Eye (tissue), 1 donor: ENCODE measurements at places on chromosomes 7 and 10.

- DNase-seq = no peak
Observed at GRCh38 chr7:34245246-34245645, 339.9 kb downstream of the BMPER start.

DNA sequence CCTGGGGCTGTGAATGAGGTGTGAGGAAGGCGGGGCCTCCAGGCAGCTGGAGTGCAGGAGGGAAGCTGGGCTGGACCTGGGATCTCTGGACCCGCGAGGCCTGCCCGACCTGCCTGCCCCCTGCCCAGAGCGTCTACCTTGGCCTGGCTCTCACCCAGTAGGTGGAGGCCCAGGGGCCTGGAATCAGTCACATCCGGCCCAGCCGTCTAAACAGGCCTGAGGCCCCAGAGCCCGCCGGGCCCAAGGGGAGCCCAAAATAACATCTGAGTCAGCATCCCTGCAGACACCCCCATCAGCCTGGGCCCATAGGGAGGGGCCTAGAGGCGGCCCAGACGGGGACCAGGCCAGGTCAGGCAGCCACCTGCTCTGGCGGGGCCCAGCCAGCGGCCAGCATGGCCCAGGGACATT lies 15.1 kb upstream of the ELN start:
- DNase-seq = no peak

- DNase-seq = no peak
Observed at GRCh38 chr10:78779339-78779955, 289.3 kb upstream of the ZMIZ1 start.

DNA sequence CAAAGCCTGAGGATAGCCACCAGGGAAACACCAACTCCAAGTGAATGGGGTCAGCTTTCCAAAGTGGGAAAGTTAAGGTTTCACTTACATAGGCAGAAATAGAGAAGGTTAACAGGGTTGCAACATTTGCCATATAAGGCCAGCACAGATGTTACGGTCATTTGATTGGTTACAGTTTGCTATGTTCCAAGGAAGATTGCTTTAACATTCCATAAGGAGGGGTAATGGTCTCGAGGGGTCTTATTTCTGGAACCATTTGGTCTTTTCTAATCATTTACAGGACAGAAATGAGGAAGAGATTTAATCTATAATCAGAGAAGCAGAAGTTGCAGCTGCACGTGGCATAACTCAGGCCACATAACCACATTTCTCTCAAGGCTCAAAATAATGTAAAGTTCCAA lies 679.4 kb upstream of the C7orf33 start:
- peak; percentile 65 for DNase-seq

GRCh38 chr7:9125246-9125645 lies 691.8 kb downstream of the NXPH1 start:
- DNase-seq = no peak

DNA sequence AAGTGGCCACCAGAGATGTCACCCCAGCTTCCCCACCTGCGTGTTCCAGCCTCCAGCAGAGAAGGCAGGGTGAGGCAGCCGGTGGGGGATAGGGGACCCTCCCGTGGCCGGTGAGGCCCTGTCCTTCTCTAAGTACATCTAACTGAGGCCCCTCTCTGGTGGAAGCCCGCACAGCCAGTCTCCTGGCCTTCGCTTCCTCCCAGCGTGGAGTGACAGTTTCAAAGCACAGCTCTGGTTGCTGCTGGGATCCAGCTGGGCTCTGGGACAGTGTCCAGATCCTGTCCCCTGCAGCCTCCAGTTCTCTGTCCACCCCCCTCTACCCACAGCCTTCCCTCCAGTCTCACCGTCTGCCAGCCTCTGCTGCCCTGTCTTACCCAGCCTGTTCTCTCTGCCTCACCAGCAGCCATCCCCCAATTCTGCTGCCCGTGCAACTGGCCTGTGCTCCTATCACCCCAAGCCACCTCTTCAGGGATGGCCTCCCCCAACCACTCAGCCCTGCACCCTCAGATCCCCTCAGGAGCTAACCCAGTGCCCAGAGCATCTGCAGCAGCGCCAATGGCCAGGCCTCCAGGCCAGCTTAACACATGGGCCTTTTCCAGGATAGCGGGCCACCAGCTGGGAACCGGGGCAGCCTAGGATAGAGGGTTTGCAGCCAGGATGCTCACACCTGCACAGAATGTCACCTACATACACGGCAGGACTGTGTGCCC lies 16.3 kb upstream of the SH2B2 start:
- DNase-seq = no peak

GRCh38 chr10:1454428-1454827 lies 282.9 kb downstream of the ADARB2 start:
- no peak for DNase-seq

DNA sequence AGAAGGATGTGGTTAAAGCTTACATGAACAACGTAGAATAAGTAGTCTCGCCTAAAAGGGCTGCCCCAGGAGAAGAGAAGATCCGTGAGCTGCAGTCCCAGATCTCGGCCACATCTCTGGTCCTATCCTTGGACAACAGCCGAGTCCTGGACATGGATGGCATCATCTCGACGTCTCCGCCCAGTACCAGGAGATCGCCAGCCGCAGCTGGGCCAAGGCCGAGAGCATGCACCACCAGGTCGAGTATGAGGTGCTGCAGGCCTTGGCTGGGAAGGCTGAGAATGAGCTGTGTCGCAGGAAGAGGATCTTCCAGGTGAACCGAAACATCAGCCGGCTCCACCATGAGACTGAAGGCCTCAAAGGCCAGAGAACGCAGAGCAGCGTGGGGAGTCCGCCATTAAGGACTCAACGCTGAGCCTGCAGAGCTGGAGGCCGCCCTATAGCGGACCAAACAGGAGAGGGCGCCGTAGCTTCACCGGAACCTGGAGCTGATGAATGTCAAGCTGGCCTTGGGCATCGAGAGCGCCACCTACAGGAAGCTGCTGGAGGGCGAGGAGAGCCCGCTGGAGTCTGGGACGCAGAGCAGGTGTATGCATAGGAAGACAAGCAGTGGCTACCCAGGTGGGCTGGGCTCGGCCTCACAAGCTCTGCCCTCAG lies 22.2 kb downstream of the LIPK start:
- no peak for DNase-seq

- peak; percentile 52 for DNase-seq
Observed at GRCh38 chr7:153457746-153458145, 594.5 kb upstream of the DPP6 start.

DNA sequence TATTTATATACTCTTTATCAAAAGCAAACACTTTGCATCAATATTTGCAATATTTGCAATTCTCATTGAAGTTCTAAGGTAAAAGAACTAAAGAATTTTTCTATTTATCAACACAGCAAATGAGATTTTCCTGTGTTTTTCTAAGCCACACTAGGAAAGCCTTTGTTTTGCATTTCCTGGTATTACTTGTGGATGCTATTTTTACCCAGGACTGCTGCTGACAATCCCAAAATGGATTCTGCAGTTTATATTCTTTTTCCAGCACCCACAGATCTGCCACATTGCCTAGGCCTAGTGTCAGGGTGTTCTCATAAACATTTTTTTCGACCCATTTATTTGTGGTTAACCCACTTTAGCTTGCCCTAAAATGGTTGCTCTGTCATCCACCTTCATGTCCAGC lies 25.9 kb downstream of the LRRC17 start:
- no peak for DNase-seq

DNA sequence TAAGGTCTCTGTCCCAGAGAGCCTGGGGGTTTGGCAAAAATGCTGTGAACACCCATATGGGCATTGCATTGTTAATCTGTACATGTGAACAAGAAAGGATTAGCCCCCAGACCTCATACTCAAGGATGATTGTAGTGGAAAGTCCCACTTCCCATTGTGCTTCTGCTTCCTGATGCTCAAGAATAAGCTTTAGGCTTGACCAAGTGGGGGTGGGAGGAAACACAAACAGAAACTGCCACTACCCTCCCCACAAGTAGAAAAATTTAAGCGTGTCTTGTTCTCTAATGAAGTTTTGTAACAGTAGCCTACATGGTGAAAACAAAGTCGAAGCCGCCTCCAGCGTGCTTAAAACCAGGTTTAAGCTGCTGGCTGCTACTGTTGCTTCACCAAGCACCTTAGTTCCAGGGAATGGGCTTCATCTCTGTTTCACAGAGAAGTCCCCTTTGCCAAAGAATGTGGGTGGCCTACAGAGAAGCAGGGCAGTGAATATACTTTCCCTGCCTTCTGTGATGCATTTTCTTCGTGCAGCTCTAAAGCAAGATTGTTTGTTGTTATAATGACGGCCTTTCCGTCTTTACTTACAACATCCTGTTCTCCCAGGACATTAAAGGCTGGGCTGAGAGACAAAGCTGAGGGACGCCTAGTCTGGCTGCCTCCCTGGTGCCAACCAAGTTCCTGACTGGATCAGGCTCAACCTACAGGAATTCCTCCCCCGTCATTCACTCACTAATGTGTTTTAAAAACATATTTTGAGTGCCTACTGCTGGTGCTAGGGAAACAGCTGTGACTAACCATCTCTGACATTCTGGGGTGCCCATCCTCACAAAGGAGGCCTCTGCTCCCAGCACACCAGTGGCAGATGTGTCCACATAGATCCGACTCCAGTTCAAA lies 32.1 kb upstream of the CCSER2 start:
- DNase-seq = no peak

DNA sequence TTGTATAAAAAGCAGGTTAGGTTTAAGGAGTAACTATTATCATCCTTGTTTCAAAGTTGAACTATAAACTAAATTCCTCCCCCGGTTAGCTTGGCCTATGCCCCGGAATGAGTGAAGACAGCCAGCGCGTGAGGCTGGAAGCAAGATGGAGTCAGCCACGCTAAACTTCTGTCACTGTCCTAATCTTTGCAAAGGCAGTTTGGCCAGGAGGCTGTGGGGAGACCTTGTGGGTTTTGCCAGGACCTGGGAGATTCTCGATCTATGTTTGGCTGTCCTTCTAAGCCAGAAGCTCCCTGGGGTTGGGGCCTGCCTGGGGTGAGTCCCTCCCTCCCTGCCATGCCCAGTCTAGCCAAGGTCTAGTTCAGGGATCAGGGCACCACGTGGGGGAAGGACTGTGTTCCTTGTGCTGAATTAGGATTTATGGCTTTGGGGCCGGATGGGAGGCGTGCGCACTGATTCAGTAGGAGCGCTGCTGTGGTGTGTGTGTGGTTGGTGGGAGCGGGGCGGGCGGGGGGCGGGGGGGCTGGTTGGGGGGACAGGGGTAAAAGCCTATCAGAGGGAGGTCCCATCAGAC lies 871 bp upstream of the GTF2IRD1 start:
- DNase-seq = no peak

- peak; percentile 18 for DNase-seq
Observed at GRCh38 chr7:13411636-13412035, 577.8 kb downstream of the ETV1 start.

- no peak for DNase-seq
Observed at GRCh38 chr10:43340101-43340500, 31.3 kb upstream of the FXYD4 start.

DNA sequence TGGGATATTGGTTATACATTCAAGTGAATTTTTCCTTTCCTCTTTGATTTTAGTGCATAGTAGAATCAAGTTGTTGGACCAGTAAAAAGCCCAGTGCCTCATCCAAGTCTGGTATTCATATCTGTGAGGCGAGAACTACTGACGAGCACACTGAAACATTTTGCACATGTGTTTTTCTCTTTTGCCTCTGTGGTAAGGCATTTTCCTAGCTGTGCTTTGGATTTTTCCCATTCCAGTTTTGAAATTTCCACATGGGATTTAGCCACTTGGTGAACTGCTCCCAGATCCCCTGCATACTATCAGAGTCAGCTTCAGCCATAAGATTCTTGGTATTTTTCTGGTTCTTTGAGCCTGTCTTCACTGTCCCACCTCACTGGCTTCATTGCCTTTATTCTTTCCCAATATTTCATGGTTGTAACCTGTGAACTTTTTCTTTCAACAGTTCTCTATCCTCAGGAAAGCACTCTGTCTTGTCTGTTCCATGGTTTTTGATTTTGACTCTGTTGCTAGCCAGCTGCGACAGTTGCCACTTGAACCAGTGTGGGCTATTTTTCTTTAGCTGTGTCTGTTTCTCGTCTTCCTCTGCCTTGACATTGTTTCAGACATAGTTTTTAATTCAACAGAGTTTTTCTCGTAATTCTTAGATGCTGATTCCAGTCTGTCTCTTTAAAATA lies 239.0 kb downstream of the REEP3 start:
- peak; percentile 16 for DNase-seq

DNA sequence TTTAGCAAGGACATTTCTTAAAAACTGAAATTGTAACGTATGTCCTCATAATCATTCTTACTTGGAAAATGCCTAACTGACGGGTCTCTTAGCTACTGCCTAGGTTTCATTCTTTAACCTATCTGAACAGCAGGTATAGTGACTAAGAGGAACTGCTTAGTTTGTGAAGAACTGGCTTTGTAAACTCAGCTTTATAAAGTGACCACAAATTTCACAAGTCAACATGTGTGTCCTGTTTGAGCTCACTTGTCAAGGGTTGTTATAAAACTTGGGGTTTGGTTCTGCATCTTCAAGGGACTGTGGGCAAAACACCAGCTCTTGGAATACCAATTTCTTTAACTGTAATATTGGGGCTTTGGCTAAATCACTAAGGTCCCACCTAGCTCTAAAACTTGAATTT lies 32.2 kb downstream of the MRPS33 start:
- DNase-seq = no peak

DNA sequence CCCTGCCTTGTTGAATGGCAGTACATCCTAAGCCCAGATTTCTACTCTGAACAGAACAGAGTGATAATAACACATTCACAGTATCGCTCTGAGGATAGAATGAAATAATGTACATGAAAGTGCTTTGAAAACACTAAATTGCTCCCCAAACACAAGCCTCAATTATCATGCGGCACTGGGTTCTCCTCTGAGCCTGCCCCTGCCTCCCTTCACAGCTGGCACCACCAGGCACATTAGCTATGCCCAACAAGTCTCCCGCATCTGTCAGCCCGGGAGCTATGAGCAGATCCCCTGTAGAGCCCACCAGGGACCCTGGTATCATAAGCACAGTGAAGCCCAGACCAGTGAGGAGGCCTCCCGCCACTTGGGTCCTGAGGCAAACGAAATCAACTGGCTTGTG lies 405.5 kb downstream of the GRID1 start:
- DNase-seq = no peak

DNA sequence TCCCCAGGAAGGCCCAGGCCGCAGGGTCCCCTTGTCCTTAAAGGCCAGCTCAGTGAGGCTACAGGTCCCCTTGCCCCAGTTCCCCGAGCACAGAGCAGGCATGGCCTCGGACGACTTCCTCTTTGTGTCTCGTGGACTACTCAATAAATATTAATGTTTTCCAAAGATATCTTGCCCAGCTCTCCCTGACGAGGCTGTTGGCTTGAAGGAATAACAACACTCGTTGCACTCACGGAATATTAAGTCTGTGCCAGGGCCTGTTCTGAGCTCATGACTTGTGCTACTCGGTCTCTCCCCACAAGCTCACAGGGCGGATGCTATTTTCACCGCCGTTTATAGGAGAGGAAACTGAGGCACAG lies 68.2 kb downstream of the CUX1 start:
- DNase-seq = no peak

- DNase-seq = no peak
Observed at GRCh38 chr7:24911213-24911603, 68.8 kb downstream of the OSBPL3 start.

- no peak for DNase-seq
Observed at GRCh38 chr7:107079212-107079940, 34.9 kb downstream of the PRKAR2B start.

GRCh38 chr10:122054048-122055025 lies 65.4 kb downstream of the TACC2 start:
- DNase-seq = peak; percentile 59
